ENCODE measurements at places on chromosomes 7 and 10. TPM values are rescaled to one million over a fixed set of nuclear protein-coding genes. Genes with fewer than 3 reads are reported as not detected.

DDIT4 gene
- 1,196 TPM for polyA plus RNA-seq

FAM24B gene
- polyA plus RNA-seq = 1.8 TPM

CDK14 gene
- 5.2 TPM for polyA plus RNA-seq

METTL27 gene
- polyA plus RNA-seq = 0.86 TPM

NEUROG3 gene
- polyA plus RNA-seq = not detected

C10orf105 gene
- 0.22 TPM for polyA plus RNA-seq

ZKSCAN5 gene
- 1.7 TPM for polyA plus RNA-seq

GPR85 gene
- 0.15 TPM for polyA plus RNA-seq

NEUROD6 gene
- not detected for polyA plus RNA-seq

FAM237B gene
- polyA plus RNA-seq = 0.03 TPM

AFAP1L2 gene
- polyA plus RNA-seq = 11.0 TPM

ELN gene
- polyA plus RNA-seq = 142 TPM

SPACDR gene
- polyA plus RNA-seq = 0.28 TPM

CCDC146 gene
- 15.7 TPM for polyA plus RNA-seq

LIPM gene
- polyA plus RNA-seq = not detected

DNAJC12 gene
- 3.0 TPM for polyA plus RNA-seq

PPP1R9A gene
- 3.2 TPM for polyA plus RNA-seq

RBM48 gene
- 6.4 TPM for polyA plus RNA-seq

Data from adipose tissue (tissue), 3 donors.